Nucleus accumbens (tissue), 56 donors: ENCODE measurements at places on chromosomes 1 and 21.

DNA sequence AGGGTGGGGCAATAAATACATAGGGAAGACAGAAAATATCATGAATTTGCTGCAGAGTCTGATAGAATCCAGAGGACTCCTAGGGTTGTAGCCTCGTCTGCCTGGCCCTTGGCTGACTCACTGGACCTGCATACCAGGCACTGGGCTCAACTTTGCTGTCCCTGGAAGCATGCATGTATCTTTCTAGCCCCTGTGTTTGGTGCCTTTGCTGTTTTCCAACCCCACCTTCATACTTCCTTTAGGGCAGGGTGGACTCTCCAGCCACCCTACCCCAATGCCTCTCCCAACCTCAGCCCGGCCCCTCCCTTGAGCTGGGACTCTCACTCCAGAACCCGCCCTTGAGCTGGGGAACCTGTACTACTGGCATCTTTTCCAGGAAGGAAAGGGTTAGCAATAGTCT, 1.2 kb downstream of the RAB25 start:
- no peak for DNase-seq

GRCh38 chr1:223297800-223298199, 66.2 kb downstream of the SUSD4 start:
- DNase-seq = no peak

DNA sequence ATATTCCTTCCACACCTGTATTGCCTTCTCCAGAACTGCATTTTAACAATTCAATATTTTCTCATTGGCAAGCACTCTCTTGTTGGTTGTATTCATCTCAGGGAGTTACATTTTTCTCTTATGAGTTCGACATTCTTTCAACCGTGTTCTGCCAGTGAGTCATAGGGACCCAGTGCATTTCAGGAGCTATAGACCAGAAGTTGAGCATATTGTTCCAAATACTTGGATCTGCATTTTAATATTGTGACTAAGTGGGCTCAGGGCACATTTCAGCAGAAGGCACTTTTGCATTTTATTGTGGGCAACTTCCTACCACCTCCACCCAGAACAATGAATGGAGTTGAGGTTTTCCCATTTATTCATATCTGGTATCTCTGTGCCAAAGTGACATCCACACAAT, 132.8 kb downstream of the TNFSF18 start:
- DNase-seq = no peak

DNA sequence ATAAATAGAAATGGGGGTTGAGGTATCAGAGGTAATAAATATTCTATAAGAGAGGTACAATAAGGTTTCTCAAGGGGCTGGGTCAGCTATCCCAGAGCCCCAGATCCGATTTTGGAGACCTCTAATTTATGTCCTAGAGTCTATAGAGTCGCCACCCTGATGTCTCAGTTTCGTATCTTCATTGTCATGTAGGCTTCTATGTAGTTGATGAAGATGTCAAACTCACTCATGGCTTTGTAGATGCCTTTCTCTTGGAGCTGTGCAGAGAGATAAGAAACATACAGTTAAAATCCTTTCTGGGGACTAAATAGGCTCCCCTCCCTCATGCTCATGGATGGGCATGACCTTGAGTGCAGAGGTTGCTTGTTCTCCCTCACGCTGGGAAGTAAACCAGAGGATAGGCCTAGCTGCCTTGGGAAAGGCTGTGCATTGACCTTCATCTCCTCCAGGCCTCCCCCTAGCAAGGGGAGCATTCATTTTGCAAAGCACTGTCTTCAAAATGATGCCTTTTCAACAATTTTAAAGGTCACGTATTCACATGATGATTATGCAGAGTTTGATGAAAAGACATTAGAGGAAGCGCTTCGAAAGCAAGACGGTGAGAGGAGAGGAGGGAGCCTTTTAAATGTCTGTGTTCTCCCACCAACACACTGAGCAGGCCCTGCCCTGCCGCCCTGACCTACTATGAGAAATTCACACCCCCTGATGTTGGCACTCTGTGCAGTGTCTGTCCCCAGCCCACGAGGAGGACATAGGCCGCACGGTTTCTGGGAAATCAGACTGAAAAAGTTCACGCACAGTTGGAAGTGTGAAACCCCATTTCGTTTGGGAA, 1.9 kb upstream of the IL19 start:
- no peak for DNase-seq

GRCh38 chr1:163093169-163093568, 24.0 kb downstream of the RGS4 start:
- no peak for DNase-seq

GRCh38 chr1:29688471-29689365, 452.4 kb downstream of the PTPRU start:
- peak; percentile 43 for DNase-seq

DNA sequence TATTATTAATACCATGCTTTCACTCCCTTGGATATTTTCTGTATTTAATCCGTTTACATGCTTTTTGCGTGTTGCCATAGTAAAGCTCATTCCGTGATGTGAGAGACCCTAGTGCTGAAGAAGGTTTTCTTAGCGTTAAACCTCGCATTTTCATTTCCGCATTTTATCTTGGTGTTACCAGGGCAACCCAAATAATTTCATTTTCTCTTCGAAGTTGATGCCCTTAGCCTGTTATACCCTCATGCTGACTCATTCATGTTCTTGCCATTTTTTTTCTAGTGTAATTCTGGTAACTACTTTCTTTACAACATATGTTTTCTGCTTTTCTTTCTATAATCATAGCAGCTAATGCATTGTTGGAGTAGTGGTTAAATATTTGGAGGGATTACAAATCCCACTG, 37.2 kb downstream of the LRRC8C start:
- no peak for DNase-seq

GRCh38 chr1:203448521-203449061, 27.0 kb upstream of the PRELP start:
- no peak for DNase-seq

DNA sequence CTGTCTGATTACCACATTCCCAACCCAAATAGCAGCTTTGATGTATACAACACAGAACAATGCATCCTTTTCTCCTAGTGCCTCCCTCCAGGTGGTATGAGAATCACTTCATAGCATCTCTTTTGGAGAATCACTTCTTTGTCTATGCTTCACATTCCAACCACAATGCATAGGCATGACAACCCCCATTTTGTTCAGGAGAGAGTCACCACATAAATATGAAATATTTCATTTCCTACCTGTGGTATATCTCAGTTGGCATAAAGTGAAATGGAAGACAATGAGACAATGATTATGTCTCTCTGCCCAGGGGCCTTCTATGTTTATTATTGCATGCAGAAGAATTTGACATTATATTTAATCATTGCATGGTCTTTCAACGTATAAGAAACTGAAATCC, 112.2 kb downstream of the BRINP2 start:
- DNase-seq = no peak

DNA sequence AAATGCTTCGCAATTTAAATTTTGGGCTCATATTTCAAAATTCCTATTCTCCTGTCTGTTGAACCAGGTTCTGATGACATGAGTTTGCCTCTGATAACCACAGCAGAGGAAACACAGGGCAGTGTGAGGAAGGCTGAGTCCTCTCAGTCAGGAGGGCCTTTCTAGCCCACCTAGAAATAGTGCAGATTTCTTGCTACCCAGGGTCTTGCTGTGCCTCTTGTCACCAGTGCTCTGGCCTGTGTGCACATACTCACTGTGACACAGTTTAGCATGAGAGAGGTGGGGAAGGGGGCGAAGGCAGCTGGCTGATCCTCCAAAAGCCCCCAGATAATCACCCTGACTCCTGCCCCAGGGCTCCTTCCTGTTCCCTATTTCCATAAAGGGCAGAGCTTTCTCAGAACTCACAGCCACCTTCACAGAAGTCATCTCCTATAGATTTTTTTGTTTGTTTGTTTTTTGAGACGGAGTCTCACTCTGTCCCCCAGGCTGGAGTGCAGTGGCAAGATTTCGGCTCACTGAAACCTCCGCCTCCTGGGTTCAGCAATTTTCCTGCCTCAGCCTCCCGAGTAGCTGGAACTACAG, 23.7 kb downstream of the ERRFI1 start:
- no peak for DNase-seq

- no peak for DNase-seq
These were observed at the start of gene CHD5 for GRCh38 chr1:6180268-6180706. TSS of gene CHD5 (minus strand) at chr1:6180321. CDS start at chr1:6180023, 298 bp downstream.

GRCh38 chr1:172673761-172674160, 14.9 kb downstream of the FASLG start:
- DNase-seq = no peak

DNA sequence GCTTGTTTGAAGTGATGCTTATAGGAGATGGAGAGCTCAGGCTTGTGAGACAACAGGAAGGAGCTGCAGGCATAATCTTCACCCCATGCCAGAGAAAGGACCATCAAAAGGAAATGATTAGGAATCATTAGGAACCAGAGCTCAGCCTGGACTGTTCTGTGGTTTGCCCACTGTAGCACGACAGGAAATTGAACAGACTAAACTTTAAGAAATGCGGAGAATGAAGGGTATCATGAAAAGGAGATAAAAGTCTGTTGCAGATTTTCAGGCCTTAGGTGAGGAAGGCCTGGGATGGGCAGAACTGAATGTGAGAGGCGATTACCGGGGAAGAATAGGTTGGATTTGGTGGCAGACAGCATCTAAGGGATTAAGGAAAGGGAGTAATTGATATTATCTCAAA, 292.0 kb upstream of the PLXNA2 start:
- DNase-seq = no peak

DNA sequence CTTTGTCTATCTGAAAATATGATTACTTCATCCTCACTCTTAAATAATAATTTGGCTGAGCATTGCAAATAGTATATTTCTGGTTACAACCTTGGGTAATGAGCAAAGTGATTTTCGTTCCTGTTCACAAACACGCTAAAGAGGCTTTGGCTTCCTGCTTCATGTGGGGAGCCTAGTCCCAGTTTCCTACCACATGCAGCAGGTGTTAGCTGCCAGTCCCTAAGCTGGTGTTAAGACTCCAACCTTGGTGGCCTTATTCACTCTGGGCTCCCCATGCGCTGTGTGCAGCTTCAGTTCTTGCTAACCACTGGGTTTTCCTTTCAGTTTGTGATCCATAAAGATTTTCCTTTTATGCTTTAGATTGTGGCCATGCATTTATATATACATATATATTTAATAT, 56.7 kb upstream of the BARHL2 start:
- DNase-seq = no peak

DNA sequence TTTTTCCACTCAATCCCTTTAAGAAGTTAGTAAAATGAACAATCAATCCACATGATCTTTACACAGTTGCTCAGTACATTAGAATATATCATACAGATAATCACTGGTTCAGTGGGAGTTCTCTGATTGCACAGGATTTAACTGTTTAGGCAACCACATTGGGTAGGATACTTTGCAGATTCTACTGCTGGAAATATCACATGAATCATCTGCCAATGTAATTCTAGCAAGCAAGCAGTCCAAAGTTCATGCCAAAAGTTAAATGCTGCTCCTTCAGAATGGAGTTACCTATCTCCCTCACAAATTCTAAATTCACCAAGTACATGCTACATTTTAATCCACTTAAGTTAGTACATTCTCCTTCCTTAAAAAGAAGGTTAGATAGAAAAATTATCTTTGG, 52.4 kb downstream of the NEGR1 start:
- DNase-seq = no peak

- peak; percentile 33 for DNase-seq
These were observed 49.7 kb downstream of the RASSF5 start for GRCh38 chr1:206556750-206557635.

DNA sequence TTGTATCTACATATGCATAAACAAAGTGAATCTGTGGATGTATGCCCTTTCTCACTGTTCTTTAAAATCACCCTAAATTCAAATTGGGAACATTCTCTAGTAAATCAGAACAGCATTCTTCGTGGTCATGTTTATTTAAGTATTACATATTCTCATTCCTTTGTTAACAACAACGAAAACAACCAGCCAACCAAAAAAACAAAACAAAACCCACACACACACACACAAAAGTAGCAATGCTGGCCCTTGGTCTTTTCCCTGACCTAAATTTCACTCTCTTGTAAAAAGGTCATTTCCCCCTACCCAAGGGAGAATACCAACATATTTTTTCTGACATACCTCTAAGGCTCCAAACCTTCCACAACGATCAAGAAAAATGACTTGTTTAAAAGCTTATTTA, 102.6 kb downstream of the NRIP1 start:
- DNase-seq = no peak

- DNase-seq = no peak
These were observed 252.2 kb downstream of the RPS6KC1 start for GRCh38 chr1:213303286-213303685.

GRCh38 chr1:206770531-206771337, at the start of gene IL19:
TSS of gene IL19 (plus strand) at chr1:206770773. CDS start at chr1:206836663, 65,890 bp downstream.
- no peak for DNase-seq
